ENCODE measurements at places on chromosomes 16 and 17.

GRCh38 chr16:24699151-24699723, 30.2 kb upstream of the TNRC6A start:
- no peak for DNase-seq

DNA sequence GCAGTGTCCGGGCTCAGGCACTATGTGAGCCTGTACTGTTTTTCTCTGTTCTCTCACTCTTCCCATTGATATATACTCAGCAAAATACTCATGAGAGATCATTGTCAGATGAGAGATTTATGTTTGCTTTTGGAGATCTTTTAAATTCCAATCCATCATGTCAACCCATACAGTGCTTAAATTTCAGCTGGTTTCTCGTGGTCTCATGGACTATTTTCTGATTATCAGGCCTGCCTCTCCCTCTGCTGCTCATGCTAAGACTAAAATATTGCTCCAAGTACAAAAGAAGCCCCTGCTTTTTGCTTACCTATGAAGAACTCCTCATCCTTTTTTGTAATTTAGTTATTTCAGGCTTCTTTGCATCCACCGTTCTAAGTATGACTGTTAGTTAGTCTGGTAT, 547.2 kb downstream of the KCNJ2 start:
- DNase-seq = no peak

DNA sequence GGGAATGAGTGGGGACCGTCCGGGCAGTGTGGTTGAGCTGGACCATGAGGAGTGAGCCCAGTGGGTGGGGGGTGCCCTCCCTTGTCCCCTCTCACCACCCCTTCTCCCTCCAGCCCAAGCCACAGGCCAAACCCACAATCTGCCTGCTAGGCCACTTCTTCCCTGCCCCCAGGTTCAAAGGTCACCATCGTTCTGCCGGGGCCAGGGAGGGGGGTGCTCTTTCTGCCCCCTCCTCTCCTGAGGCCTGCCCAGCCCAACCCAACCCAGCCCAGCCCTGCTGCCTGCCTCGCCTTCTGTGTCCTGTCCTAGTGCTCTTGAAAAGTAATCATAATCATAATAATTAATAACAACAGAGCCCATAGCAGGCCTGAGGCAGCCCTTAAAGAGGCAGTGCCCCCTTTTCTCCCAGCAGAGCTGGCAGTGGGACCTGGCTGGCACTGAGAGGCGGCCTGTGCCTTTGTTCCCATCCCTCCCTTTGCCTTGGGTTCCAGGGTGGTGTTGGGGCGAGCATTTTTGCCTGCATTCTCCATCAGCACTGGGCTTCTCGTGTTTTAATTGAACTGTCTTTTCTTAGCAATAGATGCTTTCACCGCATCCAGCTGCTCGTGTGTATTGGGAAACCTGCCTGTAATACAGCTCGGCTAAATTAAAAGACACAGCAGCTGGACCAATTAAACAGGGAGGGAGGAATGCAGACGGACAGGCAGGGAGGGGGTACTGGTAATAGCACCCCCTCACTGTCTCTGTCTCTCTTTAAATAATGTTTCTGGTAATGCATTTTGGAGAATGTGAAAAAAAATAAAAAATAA, 46.8 kb downstream of the SREBF1 start:
- DNase-seq = no peak

- DNase-seq = no peak
These were observed 290.5 kb upstream of the FOXF1 start for GRCh38 chr16:86219655-86220445.

DNA sequence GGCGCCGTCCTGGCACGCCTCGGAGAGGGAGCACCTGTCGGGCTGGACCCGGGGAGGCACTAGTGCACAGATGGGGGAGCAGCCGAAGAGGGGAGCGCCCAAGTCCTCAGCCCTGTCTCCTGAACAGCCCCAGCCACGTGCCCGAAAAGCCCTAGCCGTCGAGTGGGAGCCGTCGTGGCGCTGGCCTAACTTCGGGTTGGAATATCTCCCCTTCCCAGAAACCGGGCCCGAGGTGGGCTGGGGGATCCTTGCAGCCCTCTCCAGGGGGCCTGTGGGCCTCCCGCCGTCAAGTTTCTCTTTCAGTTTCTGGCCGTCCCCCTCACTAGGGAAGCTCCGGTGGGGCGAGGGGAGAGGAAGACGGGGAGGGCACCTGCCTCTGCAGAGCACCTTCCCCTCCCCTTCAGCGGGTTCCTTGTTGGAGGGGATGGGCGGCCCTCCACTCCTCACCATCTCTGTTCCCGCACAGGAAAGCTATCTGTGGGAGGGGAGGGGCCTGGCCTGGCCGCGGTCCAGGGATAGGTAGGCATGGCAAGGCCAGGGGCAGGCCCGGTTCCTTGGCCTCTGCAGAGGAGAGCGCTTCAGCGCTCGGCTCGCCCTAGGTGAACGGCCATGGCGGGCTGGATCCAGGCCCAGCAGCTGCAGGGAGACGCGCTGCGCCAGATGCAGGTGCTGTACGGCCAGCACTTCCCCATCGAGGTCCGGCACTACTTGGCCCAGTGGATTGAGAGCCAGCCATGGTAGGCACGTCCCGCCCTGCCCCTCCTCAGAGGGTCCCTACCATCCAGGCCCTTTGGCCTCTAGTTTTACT, 709 bp downstream of the STAT5A start:
- peak; percentile 56 for DNase-seq

DNA sequence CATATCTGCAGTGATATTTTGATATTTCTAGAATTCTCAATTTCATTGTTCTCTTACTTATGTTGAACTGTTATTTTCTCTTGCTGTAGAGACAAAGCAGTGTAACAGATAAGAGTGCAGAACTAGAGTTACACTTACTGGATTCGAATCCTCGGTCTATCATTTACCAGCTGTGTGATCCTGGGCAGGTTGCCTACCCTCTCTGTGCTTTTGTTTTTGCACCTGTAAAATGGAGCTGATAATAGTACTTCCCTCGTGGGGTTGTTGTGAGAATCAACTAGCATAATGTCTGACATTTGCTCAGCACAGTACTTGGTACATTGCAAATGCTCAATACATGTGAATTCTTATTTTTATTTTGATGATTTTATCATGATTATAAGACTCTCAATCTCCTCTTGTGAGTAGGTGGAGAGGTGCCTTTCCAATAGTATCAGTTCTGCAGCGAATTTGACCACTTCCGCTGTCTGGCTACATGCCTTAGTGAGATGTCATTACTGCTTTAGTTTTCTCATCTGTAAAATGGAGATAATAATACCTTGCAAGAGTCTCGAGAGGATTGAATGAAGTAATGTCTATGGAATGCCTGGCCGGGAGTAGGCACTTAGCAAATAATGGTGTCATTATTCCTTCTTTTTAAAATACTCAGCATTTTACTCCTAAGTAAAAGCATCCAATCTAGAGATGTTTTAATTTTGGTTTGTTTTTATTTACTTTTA, 312.2 kb upstream of the MAF start:
- DNase-seq = no peak

DNA sequence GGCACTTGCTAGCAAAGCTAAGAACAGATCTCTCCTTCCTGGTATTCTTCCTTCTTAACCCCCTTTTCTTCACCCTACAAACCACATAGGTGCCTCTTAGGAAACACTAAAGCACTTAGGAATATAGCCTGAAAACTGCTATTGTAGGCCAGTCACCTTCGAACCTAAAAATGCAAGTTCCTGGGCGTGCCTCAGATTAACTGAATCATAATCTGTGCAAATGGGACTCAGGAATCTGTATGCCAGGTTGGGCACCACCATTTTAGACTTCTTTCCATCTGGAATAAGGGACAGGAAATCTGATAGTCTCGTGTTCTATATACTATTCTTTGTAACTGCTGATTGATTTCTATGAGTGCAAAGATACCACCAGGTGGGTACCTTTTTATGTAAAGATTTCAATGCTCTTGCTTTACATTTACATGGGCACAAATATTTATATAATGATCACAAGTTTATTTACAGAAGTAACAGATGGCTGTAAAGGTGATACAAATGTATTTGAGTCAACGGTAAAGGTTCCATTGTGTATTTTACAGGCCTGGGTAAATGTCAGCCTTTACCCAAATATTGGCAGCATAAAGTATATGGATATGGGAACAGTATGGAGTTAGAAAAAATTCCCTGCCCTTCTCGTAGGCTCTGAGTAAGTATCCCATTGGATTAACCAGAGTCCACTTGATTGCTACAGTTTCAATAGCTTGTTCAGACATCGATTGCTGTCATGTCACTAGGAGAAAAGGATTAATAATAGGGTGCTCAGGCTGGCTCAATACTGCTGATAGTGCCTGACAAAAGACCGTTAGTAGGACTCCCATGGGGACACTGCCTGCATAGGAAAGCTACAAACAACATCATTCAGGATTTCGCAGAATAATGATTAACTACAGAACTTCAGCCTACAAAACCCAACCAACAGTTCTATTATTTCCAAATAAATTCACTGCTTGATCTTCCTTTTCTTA, 124.7 kb downstream of the SNX11 start:
- no peak for DNase-seq

DNA sequence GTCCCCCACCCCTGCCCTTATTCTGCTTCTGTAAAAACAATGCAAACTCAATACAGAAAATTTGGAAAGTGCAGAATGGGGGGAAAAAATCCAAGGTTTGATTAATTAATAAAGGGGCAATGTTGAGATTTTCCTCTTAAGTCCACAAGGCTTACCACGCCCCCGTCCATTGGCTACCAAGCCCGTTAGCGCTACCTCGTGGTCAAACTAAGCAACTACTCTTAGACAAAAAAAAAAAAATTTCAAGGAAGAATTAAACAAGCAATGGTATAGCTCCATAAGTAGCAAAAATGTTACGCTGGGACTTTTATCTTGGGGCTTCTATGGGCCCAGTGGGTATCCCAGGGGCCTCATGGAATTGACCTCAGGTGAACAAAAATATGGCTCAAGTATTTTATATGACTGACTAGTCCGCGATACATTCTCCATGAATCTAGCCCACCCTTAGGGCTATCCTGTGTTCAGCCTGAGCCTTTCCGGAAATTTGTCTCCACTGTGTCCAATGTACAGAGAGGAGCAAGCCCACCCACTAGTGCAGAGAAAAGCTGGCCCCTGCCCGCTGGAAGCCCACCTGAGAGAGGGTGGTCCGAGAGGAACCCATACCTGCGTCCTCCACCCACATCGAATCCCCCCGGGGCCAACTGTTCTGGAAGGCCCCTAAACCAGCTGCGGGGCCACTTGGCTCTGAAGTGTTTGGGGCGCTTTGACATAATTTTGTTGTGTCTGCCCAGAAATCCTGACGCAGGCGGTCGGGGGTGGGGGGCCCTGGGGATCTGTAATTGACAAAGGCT, 19.1 kb upstream of the TEX2 start:
- peak; percentile 7 for DNase-seq

DNA sequence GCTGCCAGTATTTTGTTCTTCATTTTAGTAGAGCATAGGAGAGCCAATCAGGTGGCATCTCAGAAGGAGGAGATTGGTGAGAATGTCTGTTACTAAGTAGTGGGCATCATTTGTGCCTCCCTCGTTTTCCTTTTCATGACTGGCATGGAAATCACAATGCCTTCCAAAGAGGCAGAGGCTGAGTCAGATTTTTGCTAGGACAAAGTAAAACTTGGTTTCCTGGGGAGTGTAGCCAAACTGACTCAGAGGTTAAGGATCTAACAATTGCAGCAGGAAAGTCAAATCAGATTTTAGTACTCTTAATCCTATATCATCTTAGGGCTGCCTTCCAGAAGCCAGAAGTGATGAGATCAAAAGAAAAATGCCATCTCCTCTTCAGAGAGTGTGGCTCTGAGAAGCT, 138.7 kb downstream of the ANKFN1 start:
- DNase-seq = no peak

GRCh38 chr16:13919330-13919682, 648 bp upstream of the ERCC4 start:
- DNase-seq = no peak

- DNase-seq = no peak
These were observed 163.7 kb upstream of the TNRC6C start for GRCh38 chr17:77794846-77795245.

GRCh38 chr16:1863681-1864460, 8.1 kb downstream of the MEIOB start:
- DNase-seq = no peak

GRCh38 chr16:74071996-74072535, 224.5 kb upstream of the PSMD7 start:
- no peak for DNase-seq

DNA sequence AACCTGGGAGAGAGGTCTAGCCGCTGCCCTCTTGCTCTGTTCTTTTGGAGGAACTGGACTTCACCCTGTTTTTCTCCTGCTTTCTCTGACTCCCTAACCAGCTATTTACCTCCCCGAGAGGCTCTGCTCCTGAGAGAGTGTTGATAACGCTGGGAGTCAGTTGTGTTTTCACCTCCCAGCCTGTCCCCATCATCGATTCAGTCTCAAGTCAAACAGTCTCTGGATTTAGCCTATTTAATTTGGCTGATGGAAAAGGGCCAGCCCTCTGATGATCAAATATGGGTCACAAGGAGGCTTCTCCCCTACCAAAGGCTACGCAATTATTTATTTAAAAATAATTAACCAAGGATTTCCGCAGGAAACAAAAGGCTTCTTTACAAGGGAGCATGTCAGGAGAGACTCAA, 31.8 kb downstream of the HNF1B start:
- no peak for DNase-seq

GRCh38 chr16:89246903-89247733, 29.6 kb downstream of the ZNF778 start:
- peak; percentile 91 for DNase-seq

DNA sequence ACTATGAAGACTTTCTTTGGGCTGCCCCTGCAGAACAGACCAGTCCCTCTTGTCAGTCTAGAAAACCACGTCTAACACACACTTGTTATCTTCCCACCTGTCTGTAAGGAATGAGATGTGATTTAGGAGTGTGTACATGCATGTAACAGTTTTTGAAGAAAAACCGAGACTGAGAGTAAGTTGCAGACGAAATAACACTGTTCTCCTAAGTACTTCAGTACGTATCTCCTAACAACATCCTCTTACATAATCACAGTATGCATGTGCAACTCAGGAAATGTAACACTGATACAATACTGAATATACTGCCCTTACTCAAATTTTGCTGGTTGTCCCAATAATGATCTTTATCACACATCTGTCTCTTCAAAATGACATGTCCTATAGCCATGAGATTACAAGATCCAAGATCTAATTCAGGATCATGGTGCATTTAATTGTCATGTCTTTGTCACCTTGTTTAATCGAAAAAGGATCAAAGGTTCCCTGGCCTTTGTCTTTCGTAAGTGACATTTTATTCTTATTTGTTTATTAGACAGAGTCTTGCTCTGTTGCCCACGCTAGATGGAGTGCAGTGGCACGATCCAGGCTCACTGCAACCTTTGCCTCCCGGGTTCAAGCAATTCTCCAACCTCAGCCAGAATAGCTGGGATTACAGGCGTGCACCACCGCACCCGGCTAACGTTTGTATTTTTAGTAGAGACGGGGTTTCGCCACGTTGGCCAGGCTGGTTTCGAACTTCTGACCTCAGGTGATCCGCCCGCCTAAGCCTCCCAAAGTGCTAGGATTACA, 25.6 kb downstream of the CREBBP start:
- DNase-seq = no peak

- DNase-seq = no peak
These were observed 4.0 kb downstream of the SLC25A10 start for GRCh38 chr17:81715872-81716673.
